ENCODE measurements at places on chromosomes 7 and 10.

DNA sequence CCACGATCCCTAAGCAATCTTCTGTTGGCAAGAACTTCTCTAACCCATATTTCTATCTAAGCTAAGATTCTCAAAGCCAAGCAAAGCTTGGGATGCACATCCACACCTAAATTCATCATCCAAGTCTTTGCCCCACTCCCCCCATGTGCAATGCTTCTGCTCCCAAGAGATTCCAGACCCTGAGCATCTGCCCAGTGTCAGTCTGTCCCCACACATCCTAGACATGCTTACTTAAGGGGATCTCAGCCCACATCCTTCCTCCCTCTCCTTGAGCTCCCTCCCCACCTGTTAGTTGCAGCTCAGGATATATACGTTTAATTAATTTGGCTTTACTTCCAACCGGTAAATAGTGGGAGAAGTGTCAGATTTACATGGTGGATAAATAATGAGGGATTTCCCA lies 17.0 kb upstream of the TMEM273 start:
- no peak for DNase-seq

- no peak for DNase-seq
These were observed 743.8 kb upstream of the LRRN3 start for GRCh38 chr7:110347081-110347480.

GRCh38 chr10:95697429-95697828 lies 3.7 kb upstream of the TCTN3 start:
- DNase-seq = no peak

DNA sequence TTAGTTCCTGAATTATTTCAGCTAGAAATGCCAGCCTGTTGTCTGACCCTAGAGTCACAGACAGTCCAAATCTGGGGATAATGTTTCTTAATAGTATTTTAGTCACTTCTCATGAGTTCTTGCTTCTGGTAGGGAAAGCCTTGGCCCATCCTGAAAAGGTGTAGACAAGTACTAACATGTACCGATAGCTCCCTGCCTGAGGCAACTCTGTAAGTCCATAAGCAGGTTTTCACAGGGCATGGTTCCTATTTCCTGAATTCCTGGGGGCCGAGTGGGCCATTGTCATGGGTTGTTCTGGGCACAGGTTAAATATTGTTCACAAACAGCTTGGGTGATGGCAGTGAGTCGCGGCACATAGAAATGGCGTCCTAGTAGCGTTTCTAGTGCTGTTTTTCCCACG lies 3.1 kb upstream of the ZNF117 start:
- DNase-seq = no peak

DNA sequence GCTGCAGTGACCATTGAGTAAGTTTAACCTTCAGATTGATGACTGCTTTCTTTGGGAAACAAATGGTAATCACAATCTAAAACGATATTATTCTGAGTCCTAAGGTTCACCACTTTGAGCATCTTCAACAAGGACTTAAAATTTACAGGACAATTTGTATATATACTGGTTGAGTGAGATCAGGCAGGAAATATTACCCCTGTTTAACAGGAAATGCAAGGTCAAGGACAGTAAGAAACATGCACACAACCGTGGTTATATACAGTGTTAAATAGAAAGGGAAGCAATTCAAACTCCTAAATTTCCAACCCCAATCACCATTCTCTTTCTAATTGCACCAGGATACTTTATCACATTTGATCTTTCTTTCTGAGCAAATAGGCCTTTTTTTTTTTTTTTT lies 96.1 kb downstream of the ZNF277 start:
- no peak for DNase-seq

- DNase-seq = no peak
These were observed 8.4 kb upstream of the PURB start for GRCh38 chr7:44893710-44894234.

Data from T-helper 22 cell (primary cell).